Adrenal gland (tissue), 19 donors: ENCODE measurements at places on chromosomes 1 and 21. TPM values are rescaled to one million over a fixed set of nuclear protein-coding genes. Genes with fewer than 3 reads are reported as not detected.

The TIPRL gene
- polyA plus RNA-seq, result 9.6 TPM

The OTUD7B gene
- polyA plus RNA-seq, result 18.4 TPM

DNA sequence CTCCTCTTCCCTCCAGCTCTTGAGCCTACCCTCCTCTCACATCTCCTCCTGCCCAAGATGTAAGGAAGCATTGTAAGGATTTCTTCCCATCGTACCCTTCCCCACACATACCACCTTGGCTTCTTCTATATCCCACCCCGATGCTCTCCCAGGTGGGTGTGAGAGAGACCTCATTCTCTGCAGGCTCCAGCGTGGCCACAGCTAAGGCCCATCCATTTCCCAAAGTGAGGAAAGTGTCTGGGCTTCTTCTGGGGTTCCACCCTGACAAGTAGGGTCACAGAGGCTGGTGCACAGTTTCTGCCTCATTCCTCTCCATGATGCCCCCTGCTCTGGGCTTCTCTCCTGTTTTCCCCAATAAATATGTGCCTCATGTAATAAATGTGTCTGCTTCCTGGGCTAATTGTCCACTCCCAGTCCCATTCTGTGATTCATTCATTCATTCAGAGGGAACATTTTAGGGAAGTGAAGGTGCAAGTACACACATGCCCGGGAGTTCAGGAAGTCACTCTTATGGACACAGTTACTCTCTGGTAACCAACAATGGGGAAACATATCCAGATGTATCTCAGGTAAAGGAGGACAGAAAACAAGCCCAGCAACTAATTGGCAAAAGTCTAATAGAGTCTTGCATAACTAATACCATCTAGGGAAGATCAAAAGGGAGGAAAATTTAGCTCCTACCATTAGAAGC lies 1.9 kb downstream of the SPRR4 start:
- no peak overlapping the region for H3K27ac ChIP-seq
- no peak overlapping the region for H3K4me3 ChIP-seq

DNA sequence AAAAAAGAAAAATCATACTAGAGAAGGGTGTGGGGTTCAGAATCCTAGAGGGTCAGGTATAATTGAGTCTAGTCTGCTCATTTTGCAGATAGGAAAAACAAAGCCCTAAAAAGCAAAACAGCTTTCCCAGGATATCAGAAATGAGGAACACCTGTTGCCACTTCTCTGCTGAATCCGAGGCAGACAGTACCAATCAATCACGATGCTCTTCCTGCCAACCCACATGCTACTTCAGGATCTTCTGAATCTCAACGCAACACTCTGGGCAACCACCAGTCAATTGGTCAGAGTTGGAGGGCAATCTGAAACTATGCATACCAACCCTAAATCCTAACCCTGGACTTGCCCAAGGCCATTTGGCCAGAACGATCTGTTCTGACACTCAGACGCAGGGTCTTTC lies 128.3 kb downstream of the EPHB2 start:
- no peak overlapping the region for H3K4me3 ChIP-seq
- DNase-seq, result no peak
- no peaks in the 10 kb centered on the region for H3K36me3 ChIP-seq
- no peaks in the 10 kb centered on the region for H3K27me3 ChIP-seq

GRCh38 chr1:204859861-204860267 lies 10.8 kb upstream of the NFASC start:
- H3K36me3 ChIP-seq, result no peaks in the 10 kb centered on the region
- no peak overlapping the region for H3K4me3 ChIP-seq
- no peak for DNase-seq
- no peak overlapping the region for H3K27ac ChIP-seq

The SLAMF7 gene
- polyA plus RNA-seq, result 3.1 TPM
